ENCODE measurements at places on chromosomes 6 and 20.

GRCh38 chr6:41622206-41622988 is 15.9 kb upstream of the MDFI start:
- peak; percentile 30 for DNase-seq

DNA sequence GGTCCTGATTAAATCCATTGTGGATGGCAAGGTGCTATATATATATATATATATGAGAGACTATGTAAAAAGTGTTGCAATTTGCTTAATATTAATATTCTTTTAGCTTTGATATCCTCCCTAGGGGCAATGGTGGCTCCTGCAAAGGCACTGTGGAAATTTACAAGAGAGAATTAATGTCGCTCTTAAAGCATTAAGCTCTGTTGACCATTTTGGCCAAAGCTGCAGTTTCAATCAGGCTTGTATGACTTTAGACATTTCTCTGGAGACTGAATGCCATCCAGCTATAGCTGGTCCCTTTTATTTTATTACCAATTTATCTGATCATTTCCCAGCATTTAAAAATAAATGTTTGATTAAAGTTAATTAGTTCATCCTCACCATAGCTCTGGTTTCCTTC is 155.3 kb downstream of the JARID2 start:
- no peak for DNase-seq

GRCh38 chr20:64106981-64107735 is at the start of gene NPBWR2:
TSS of gene NPBWR2 (minus strand) at chr20:64107565. CDS start at chr20:64106831, 734 bp downstream.
- no peak for DNase-seq

DNA sequence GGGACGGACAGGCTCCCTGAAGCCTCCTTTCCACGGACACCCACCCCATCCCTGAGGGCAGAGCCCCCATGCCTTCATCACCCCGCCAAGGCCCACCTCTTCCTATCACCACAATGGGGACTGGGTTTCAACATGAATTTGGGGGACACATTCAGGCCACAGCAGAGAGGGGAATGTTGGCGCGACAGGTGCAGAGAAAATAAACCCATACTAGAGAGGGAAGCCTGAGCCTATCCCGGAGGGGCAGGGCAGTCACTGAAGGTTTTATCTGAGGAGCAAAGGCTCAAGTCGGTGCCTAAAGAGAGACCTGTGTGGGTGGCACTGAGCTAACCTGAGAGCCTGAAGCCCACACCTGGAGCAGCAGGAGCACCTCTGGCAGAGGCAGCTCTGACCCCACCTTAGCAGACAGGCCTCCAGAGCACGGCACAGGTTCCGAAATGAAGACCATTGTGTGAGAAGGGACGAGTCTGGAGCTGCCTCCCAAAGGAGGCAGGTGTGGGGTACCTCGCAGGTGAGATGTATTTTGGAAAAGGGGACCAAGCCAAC is 180.6 kb upstream of the PDE10A start:
- no peak for DNase-seq

DNA sequence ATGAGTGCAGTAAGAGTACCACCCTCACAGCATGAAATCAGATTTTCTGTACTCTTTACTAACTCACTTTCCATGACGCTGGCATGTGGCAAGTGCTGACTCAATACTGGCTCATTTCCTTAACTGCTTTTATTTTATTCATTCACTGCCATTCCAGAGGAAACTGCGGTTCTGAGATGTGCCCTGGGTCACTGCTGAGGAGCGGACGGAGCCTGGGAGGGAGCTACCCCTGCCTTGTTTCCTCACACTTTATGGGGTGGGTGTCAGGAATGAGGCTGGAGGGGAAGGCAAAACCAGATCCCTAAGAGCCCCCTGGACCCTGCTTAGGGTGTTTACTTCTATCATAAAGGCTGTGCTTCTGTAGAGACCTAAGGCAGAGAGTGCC is 14.4 kb downstream of the NT5E start:
- DNase-seq: peak; percentile 97

Measured in adipocyte (in vitro differentiated cells).